ENCODE measurements at places on chromosomes 5 and 9.

GRCh38 chr9:88691091-88691490 is 156.1 kb downstream of the NXNL2 start:
- DNase-seq = no peak

DNA sequence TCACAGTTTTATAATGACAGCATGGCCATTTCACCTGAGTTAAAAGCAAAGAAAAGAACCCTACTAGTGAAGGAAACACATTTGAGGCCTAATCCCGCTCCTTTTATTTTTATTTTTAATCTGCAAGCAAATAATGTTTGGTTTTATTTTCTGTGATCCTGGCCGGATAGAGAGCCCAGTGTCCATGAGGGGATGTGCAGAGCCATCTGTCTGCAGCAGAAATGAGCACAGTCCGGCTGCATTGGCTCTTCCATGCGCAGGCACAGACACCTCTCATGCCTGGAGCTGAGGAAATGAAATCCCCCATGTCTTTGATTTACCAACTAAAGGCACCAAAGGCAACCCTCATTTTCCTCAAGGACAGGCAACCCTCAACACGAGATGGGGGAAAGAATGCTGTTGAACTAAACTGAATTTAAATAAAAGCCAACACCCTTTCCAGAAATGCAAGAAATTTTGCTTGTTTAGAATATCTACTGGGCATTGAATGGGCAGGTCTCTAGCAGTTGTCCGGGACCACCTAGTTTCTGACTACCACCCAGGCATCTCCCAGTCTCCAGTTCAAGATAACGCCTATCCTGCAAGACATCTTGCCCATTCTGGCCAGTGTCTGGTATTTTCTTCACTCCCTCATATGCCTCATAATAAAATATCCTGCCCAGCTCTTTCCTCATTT is 47.9 kb upstream of the SEMA6A start:
- DNase-seq = no peak

DNA sequence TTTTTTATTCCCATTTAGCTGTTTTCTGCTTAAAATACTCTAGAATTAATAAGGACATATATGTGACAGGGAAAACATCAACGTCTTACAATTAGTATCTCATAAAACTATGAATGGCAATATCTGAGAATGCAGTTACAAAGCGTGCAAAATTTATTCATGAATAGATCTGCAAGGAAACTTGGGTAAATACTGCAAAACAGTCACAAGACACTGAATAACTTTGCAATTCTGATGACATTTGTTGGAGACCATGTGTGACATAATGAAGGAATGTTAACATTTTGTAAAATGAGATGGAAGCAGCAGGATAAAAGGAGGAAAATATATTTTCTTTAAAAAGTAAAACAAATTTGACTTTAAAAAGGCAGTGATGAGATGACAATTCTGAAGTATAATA is 480.9 kb upstream of the SEMA6A start:
- no peak for DNase-seq

DNA sequence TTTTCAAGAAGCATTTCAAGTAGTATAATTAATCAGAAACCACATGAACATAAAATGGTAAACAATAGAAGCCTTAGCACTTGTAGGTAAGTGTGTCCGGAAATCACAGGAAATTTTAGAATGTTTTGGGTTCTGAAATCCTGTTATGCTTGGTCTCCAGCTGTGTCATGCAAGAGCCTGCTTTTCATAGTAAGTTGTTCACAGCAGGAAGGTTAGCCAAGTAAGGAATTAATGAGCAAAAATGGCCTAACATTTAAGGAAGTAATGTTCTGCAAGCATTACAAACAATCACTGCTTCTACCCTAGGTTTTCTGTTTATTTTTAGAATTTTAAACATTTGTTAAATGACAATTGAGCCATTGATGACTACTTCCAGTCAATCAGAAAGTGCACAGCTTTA is 669.5 kb downstream of the SLCO4C1 start:
- DNase-seq = no peak

DNA sequence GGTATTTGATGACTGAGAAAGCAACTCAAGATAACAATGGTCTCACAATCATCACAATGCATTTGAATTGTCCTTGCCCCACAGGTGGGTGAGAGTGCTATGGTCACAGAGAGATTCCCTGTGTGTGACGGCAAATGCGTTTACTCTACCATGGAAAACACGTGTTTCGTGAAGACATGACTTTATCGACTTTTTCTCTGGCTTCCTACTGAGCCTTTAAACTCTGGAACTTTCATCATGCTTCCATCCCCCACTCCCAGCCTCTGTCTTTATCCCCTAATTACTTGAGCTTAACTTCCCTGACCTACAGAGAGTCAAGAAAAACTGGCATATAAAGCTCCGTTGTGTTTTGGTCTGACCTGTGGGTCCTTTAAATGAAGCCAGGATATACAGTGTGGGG is 414.1 kb upstream of the CLINT1 start:
- DNase-seq = no peak

DNA sequence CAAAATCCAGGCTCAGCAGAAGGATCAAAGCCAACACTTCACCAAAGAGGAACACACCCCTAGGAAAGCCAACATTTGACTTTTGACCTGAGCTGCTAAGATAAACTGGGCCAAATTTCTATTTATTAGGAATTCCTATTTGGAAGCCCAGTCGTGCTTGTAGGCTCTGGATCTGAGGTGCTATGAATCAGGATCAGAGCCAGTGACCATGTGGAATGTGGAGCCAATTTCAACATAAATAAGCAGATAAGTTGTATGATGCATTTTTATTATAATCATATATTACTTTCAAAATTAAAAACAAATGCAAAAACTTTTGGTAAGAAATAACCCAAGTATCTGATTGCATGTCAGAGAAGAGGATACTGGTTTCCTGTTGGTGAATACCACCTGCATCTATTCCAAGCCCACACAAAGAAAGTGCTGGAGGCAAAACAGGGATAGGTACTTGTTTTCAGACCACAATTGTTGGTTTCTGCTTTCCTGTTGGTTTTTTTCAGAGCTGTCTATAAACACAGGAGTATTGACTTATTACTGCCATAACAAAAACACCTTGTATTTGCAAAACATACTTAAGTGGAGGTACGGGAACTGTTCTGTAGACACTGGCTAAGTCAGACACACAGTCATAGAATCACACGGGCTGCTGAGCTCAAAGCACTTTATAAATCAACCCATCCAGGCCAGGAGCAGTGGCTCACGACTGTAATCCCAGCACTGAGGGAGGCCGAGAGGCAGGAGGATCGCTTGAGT is 52.8 kb downstream of the ARL15 start:
- DNase-seq = no peak

DNA sequence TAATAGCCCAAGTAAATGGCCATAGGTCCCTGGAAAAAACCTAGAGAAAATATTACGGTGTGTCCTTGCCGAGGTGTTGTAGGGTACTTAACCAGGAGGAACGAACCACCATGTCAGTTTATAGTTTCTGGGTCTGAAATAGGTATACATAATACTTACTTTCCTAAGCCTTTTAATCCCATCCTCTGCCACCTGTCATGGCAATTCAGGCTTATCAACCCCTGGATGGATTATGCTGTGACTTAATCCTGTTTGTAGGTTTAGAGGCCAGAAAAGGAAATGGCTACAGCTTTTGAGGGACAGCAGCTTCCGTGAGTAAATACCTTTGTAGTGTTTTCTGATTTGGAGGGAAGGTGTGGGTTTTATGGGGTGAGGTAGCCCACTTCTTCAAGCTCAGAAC is 89.1 kb upstream of the PTPRD start:
- DNase-seq = no peak

DNA sequence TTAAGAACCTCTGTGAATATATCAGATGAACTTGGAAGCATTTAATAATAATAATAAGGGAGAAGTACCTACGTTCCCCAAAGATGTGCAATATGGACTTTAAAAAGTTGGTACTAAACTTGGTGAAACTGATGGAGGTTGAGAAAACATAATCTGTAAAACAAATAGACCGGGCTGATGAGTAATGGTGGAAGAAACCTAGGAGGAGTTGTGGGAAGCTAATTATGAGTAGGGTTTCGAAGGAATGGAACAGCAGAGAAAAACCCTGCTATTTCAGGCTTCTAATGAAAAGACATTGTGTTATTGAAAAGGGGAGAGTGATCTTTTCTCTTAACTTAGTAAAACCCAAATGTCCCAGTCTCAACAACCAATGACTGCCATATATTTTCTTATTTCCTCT is 229.3 kb downstream of the PCSK1 start:
- DNase-seq = no peak

GRCh38 chr5:168612123-168612522 is 33.0 kb upstream of the PANK3 start:
- DNase-seq = no peak

DNA sequence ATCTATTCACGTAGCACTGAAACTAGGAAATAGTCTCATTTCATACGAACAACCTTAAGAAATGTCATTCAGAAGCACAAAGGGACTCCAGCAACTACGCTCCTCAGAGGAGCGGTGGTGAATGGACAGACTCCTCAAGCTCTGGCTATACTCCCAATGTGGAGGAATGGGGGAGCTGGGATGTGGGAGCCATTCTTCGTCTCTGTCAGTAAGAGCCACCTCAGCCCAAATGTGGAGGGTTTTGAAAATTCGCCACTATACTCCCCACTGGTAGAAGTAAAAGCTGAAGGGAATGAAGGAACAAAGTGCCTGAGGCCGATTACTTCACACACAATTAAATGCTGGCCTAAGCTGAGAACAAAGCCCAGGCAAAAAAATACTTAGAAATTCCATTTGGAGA is 96.3 kb downstream of the ADAMTS12 start:
- no peak for DNase-seq

GRCh38 chr5:137596941-137597340 is 97.8 kb upstream of the SPOCK1 start:
- no peak for DNase-seq

GRCh38 chr5:107915176-107915812 is 244.6 kb upstream of the EFNA5 start:
- DNase-seq = no peak

Data from NCI-H1930 (cell line).